Left renal pelvis (tissue), 4 donors: ENCODE measurements at places on chromosomes 2 and 18. TPM values are rescaled to one million over a fixed set of nuclear protein-coding genes. Genes with fewer than 3 reads are reported as not detected.
A peak's percentile ranks its signal among the peaks of the same experiment; 100 is the strongest.

PSMA8 gene
- polyA plus RNA-seq, result not detected

DNA sequence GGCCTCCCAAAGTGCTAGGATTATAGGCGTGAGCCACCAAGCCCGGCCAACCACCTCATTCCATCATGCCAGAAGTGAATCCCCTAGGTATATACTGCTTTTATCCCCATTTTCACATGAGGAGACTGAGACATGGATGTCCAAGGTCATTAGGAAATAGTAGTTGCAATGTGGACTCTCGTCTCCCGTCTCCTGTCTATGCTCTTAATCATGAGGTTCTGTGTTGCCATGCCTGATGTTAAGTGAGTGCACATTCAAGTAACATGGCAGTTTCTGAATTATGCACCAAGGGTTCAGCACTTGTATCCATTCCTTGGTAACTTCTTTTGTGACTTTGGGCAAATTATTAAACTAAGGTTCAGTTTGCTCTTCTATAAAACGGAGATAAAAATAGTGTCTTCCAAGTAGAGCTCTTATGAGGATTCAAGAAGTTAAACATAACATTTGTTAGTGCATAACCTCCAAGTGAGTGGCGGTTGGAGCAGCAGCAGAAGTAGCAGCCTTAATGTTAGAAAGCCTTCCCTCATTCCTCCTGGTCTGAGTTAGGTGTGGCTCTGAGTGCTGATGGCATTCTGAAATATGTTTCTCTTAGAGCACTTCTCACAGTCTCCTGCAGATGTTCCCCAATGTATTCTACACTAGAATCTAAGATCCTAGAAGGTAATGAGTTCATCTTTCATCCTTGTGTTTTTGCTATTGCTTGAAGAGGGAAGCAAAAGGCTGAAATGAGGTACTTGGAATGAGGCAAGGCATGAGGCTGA, 21.9 kb downstream of the SOCS6 start:
- DNase-seq, result no peak

DNA sequence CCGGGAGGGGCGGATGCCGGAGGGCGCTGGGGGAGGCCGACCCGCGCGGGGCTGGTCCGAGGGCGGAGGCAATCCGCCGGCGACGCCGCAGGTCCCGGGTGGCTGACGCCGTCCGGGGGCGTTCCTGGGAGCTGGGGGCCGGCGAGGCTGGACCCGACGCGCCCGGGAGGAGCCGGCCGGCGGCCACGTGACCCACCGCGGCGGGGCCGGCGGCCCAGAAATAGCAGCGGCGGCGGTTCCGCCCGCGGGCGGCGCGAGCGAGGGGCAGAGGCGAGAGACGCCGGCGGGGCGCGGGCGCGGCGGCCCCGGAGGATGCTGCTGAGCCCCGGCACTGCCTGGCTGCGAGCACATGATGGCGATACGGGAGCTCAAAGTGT, at the start of gene RAB31:
RAB31 (plus strand) TSS at position 245 of the 377 bp plus-strand sequence; CDS start at position 350, 105 bp downstream.
- DNase-seq, result peak; percentile 59

DNA sequence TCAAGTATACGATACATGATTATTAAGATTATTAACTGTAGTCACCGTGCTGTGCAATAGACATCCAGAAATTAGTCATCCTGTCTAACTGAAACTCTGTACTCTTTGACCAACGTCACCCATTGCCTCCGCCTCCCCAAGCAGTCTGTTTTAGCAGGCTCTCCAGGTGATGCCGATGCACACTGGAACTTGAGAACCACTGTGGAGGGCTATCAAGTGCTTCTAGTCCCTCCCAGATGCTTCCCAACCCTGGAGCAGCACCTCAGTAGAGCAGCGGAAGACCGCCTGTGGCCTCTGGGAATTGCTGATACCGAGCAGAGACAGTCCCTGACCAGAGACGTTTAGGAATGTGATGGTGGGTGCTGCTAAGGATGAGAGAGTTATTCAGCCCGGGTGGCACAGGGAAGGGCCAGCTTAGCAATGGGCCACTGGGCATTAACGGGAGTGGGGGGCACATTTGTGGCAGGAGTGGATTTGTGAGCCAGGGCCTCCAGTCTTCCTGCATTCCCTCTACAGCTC, 50.7 kb downstream of the LIPG start:
- no peak for DNase-seq

DNA sequence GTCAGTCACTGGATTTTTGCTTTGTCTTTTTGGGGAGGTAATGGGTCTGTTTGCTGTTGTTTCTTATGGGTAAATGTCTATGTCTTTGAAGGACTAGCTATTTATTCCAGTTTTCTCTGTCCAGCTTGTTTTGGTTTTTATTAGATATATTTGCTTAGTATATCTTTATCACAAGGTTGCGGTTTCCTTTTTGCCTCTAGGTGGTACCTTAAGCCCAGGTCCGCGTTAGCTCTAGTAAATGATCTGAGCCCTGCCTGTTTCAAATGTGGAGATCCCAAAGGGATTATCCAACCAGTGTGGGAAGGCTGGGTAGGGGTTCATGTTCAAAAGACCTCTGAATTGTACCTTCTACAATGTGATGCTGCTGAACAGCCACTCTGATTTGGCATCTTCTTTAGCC, 114.5 kb downstream of the MYO3B start:
- no peak for DNase-seq

DNA sequence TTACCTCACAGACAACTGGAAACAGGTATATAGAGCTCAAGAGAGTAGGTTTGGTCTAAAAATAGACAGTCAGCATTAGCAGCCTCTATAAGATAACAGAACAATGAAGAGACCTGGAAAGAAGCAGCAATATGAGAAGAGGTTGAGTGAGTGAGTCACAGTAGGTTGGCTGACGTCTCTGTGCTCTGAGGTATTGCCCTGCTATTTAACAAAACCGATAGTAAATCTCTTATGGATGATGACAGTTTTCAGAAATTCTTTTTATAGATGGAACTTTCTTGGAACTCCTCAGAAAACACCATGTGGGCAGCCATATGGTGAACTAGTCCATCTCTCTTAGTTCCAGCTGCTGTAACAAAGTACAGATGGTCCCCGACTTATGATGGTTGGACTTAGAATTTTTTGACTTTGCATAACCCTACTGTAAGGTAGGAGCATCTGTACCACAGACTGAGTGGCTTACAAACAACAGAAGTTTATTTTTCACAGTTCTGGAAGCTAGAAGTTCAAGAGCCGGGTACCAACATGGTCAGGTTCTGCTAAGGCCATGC, 123.5 kb downstream of the MBD2 start:
- no peak for DNase-seq
